ENCODE measurements at places on chromosomes 1 and 21.

GRCh38 chr1:84870591-84870990 lies 22.4 kb downstream of the LPAR3 start:
- DNase-seq: no peak

DNA sequence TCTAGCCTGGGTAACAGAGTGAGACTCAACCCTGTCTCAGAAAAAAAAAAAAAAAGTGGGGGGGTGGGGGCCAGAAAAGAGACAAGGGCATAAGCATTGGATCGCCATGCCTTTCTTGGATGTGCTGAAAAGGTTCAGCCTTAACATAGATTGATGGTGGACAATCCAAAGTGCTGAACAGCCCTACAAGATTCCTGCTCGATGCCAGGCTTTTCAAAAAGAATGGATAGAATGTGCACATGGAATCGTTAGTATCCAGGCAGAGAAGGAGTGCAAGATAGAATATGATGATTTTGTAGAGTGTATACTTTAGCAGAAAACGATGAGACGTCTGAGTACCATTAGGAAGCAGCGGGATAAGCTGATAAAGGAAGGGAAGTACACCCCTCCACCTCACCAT lies 10.9 kb upstream of the COA7 start:
- no peak for DNase-seq

DNA sequence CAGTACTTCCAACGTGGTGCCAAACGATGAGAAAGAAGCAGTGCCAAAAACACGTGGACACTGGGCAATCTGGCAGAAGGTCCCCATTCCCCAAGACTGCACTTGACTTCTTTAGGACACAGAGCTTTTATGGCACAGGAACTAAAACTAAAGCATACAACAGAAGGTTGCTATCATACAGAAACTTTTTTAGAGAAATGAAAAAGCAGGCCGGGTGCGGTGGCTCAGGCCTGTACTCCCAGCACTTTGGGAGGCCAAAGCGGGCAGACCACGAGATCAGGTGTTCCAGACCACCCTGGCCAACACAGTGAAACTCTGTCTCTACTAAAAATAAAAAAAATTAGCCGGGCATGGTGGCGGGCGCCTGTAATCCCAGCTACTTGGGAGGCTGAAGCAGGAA lies 43.0 kb downstream of the GNB1 start:
- no peak for DNase-seq

DNA sequence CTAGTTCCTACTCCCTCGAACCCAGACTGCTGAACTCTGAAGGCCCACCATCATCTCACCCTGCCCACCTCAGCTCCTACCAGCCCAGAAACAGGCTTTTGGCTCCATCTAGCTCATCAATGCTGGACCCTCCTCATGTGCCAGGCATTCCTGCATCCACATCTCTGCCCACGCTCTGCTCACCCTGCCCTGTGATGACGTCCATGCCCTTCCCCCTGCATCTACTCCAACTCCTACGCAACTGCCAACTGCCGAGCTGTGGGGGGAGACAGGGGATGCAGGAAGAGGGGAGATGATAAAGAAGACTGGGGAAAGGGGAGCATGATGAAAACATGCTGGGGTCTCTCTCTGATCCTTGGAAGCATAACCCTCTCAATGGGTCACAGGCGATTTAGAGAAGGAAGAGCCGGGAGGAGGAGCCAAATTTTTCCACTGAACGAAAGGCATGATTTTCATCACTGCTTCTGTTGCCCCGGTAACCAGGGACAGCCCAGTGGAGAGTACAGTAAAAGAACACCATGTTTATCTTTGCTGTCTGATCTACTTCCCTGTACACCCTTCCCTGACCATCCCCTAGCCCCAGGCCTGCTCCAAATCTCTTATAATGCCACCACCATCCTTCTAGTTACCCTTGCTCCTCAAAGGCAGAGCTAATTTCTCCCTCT lies 44.3 kb downstream of the CD34 start:
- peak; percentile 60 for DNase-seq

- peak; percentile 34 for DNase-seq
Observed at GRCh38 chr1:218728898-218729565, 383.9 kb downstream of the TGFB2 start.

- DNase-seq: no peak
Observed at GRCh38 chr1:35111106-35111505, 31.9 kb downstream of the ZMYM1 start.

- DNase-seq: peak; percentile 5
Observed at GRCh38 chr1:153032677-153033308, 1.8 kb downstream of the SPRR1B start.

- DNase-seq: no peak
Observed at GRCh38 chr1:2380816-2381591, 10.3 kb downstream of the MORN1 start.

GRCh38 chr1:211333906-211334305 lies 7.3 kb downstream of the TRAF5 start:
- DNase-seq: no peak

DNA sequence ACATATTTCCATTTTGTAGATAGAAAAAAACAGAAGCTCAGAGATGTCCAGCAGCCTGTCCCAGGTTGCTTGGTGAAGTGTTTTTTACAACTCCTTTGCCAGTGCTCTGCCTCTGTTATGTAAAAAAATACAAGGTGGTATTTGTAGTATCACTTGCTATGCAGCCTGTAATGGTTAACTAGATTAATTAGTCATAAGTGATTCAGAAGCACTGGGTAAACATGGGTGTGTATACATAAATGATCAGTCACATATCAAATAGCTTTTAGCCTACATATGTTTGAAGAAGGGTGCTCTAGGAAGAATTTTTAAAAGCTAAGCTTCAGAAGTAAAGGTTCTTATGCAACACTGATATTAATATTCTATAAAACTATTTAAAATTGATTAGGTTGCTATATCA lies 70.0 kb upstream of the MAGI3 start:
- no peak for DNase-seq

DNA sequence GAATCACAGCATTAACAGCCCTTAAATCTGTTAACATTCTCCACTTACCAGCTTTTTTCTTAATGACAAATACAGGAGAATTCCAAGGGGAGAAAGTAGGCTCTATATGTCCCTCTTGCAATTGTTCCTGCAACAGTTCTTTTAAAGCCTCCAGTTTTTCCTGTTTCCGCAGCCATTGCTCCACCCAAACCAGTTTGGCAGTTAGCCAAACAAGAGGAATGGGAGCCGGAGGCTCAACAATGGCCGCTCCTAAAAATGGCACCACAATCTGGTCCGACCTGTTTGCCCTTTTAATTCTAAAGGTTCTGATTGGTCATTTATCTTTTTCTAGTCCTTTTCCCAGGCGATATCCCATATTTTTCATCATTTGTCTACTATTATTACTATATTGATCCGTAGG lies 14.0 kb upstream of the L1TD1 start:
- no peak for DNase-seq

DNA sequence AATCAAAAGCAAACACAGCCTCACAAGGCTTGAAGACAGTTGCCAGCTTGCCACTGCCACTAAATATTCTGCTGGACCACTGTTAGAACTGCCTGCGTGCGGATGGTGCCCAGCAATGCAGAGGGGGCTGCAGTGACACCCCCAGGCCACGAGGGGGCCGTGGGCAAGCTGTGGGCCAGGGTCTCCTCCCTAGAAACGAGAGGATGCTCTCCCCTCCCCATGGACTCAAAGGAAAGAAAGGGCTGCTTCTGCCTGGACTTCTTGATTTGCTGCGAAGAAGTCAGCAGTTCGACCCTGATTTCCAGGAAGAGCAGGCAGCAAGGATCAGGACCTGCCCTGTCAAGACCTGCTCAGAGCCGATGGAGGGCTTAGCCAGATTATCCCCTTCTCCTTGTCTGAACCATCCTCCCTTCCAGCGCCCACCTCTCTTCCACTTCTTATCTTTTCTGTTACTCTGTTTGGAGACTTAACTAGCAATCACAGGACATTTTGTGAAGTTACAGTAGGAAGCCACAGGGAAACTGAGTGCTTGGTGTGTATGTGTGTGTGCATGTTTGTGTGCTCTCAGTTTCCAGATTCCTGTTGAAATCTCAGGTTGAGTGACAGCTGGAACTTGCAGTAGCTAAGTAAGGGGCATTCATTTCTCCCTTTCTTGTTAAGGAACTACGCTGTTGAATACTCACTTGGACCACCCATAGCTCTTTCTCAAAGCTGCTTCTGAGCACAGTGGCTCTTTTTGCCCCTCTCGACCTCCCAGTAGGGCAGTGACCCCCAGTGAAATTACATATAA lies 2.7 kb downstream of the MAN1C1 start:
- DNase-seq: peak; percentile 79

- DNase-seq: no peak
Observed at GRCh38 chr1:173094541-173094940, 43.8 kb upstream of the TNFSF18 start.

- DNase-seq: peak; percentile 69
Observed at GRCh38 chr1:17594026-17594425, 54.5 kb downstream of the ARHGEF10L start.

GRCh38 chr1:202807451-202807925 lies 733 bp downstream of the KDM5B start:
- DNase-seq: peak; percentile 90

GRCh38 chr1:230975636-230976035 lies 3.0 kb downstream of the TTC13 start:
- no peak for DNase-seq

DNA sequence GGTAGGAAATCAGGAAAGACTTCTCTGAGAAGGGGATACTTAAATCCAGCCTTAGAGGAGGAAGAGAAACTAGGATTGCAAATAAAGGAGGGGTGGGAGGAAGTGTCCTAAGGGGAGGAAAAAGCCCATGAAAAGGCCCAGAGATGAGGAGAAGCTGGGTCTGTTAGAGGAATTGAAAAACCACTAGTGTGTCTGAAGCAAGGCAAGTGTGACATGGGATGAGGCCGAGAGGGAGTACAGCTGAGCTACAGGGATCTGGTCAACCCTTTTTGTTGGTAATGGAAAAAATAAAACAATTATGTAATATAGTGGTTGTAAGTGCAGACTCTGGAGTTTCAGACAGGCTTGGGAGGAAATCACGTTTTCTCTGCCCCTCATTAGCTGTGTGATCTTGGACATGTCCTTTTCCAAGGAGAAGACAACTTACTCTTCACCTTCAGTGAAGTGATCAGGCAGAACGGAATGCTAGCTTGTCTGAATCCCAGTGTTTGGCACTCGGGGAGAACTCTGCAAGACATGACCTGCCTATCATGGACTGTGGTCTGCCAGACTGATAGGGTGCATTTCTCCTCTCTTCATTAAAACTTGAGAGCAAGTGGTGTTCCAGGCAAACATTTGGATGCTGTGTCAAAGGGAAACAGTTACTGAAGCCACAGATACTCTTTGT lies 7.4 kb upstream of the S100A10 start:
- DNase-seq: no peak

- DNase-seq: no peak
Observed at GRCh38 chr1:231667896-231668506, 41.4 kb downstream of the DISC1 start.

GRCh38 chr1:214637722-214638458 lies 34.9 kb downstream of the CENPF start:
- no peak for DNase-seq

- DNase-seq: peak; percentile 69
Observed at GRCh38 chr1:22122273-22123070, 20.4 kb downstream of the WNT4 start.

DNA sequence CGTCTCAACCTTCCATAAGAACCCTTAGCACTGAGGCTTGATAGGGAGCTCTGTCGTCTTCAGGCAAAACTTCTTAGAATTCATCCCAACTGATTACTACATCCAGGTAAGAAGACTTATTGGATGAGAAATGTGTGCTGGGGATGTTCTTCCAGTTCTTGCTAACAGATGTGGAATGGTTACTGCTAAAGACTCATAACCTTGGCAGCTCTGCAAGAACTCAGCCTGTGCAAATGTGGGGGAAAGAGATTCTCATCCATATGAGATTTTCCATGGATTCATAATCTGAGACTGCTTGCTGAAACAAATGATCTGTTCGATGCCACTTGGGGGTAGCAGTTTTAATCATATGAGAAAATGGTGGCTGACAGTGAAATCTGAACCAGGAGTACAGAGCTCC lies 48.2 kb downstream of the NTPCR start:
- no peak for DNase-seq

DNA sequence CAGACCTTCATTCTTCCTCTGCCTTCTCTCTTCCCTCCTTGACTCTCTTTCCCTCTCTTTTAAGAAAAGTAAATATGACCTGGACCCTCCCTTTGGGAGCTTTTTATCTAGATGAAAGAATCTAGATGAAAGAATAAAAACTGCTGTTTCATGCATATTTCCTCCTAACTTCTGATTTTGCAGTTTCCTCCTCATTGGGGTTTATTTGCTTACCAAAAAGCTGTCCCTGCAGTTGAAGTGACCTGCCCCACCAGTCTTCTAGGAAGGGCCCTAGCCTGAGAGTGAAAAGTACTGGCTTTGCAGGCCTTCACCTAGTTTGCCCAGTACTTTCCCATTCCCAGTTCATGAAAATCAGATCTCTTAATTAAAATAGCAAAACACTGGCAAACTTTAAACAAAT lies 28.3 kb upstream of the CACYBP start:
- DNase-seq: no peak

GRCh38 chr1:29239142-29239541 lies 2.8 kb downstream of the PTPRU start:
- peak; percentile 38 for DNase-seq

DNA sequence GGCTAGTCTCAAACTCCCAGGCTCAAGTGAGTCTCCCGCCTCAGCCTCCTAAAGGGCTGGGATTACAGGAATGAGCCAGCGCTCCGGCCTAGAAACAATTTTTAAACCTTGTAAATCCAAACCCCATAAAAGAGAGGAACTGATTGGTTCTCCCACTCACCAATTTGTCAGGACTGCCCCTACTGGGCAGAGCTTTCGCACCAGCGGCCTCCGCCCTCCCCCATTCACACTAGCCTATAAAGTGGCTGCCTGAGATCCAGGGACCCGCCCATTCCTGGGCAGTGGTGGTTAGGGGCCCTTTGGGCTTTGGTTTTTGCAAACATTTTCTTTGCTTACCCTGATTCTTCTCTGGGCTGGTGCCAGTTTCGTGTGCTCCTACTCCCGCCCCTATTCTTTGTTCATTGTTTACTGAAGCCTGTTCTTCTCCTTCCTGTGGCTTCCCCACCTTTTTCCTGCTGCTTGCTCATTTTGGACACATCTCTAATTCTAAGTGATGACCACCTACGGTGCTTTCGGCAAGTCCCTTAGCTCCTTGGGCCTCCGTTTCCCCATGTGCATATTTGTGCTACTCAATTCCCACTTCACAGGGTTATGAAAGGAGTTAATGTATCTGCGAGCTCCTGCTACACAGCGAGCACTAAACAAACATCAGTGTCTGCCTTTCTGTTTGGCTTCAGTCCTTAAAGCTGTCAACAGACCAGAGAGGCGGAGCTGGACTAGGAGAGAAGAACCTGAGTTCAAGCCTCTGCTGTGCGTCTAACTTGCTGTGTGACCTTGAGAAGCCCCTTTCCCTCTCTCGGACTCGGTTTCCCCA lies 39.8 kb upstream of the CLIC4 start:
- peak; percentile 76 for DNase-seq
